Activated CD8-positive, alpha-beta T cell treated with anti-CD3 and anti-CD28 coated beads, Interleukin-2, amount 10 ng/mL, durations not matched to agents 7 days and 5 days (primary cell): ENCODE measurements at places on chromosomes 7 and 10. TPM values are rescaled to one million over a fixed set of nuclear protein-coding genes. Genes with fewer than 3 reads are reported as not detected.

Gene SYCE1
- total RNA-seq, result not detected

Gene BTBD16
- not detected for total RNA-seq

Gene ARMC3
- not detected for total RNA-seq

Gene RAB19
- total RNA-seq, result 7.2 TPM

Gene PNLIPRP3
- total RNA-seq, result not detected

Gene PPP1R9A
- not detected for total RNA-seq

DNA sequence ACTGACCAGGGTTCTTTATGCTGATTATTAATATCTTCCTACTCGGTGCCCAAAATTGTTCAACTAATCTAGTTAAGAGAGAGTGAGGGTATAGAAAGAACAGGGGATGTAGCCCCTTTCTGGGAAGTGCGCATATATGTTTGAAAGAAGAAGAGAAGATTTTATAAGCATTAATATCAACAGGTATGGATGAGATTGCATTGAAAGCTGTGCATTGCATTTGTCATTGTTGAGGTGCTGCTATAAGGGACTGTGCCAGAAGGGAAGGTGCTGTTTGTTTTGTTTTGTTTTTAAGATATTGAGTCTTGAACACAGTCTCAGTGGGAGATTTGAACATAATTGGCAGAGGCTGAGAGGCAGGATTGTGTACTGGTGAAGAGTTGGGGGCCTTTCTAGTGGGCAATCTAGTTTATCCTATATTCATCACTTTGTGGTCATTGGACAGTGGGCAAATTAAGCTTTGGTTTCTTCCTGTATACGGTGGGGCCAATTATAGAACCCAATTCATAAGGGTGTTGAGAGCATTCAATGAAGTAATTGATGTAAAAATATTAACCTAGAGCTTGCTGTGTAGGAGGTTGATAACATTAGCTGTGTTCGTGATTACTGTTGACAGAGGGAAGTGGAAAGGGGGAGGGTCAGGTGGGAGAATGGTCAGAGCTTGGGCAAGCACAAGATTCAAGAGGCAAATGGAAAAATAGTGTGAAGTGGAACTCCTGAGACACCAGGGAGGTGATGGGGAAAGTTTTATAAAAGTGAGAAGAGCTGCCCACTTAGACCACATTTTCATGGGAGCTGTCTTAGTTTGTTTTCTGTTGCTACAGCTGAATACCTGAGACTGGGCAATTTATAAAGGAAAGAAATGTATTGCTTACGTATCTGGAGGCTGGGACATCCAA is 19.9 kb upstream of the PCGF5 start:
- DNase-seq, result no peak

GRCh38 chr10:68154211-68154497 is 44.9 kb downstream of the MYPN start:
- DNase-seq, result no peak

- DNase-seq, result no peak
These were observed 13.1 kb upstream of the FAM20C start for GRCh38 chr7:179209-179681.

- DNase-seq, result no peak
These were observed 320.7 kb downstream of the GPR37 start for GRCh38 chr7:124444696-124445480.

- no peak for DNase-seq
These were observed 70.0 kb upstream of the NAMPT start for GRCh38 chr7:106354822-106355221.

DNA sequence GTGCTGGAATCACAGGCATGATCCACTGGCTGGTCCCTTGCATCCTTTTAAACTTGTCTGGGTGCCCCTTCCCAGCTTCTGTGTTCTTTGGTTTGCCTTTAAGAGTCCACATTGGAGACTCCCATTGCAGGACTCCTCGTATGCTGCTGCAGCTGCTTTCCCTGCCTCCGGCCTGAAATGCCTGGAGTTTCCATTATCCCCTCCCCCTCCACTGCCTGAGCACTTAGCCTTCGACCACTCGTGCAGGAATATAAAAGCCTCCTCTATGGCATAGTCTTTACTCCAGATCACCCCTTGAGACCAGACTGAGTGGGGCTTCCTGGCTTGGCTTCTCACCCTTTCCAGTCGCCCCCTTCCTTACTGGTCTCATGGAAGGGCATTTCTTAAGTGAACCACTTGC is 80.2 kb downstream of the RHOBTB1 start:
- no peak for DNase-seq

- no peak for DNase-seq
These were observed 112.7 kb upstream of the JCAD start for GRCh38 chr10:30172091-30172490.

DNA sequence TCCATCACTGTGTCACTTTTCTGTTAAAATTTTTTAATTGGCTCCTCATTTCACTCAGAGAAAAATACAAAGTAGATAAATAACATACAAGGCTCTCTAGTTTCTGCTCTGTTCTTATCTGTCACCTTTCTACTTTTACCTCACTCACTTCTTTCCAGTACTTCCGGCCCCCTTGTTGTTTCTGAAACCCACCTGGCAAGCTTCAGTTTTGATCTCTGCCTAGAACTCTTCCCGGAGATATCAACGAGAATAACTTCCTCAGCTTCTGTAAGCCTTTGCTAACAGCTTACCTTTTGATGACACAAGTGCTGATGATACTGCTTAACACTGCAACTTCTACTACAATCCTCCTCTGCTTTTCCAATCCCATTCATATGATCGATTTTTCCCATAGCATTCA is 566.2 kb downstream of the PCDH15 start:
- DNase-seq, result no peak

DNA sequence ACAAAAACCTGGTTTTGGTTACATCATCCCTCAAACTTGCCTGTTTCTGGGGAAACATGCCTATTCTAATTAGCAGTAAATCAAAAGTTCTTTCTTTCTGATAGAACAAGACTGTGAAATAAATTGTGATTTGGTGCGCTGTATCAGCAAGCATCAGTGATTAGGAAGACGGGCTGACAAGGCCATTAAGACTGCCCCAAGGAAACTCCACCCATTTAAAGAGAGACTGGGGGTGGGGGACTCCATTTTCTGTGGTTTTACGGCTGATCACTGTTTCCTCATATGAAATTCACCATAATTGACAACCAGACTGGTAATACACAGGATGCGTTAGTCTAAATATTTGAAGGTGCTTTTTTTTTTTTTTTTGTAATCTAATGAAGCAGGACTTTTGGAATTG is 68.7 kb downstream of the MBL2 start:
- no peak for DNase-seq

- no peak for DNase-seq
These were observed 25.3 kb downstream of the USP6NL start for GRCh38 chr10:11586170-11586569.

DNA sequence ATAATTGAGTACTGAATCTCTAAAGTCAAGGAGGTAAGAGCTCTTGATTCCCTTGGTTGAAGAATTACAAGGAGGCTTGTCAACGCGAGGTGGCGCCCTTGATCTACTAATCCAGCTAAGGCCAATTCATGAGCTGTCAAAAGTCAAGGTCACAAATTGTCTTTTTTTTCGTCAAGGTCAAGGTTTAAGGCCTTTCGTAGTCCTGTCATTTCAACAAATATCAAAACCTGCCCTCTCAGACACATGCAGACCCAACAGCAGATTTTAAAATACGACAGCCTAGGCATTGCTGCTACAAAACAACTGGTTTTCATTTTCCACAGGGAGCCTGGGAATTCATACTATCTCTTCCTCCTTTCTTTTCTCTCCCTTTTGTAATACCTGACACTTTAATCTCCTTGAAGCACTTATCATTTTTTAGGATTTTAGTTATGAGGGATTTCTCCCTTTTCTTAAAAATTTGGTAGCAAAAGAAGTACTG is 3.6 kb downstream of the HOXA13 start:
- peak; percentile 85 for DNase-seq

- no peak for DNase-seq
These were observed 25.6 kb downstream of the TMEM196 start for GRCh38 chr7:19747740-19748339.
